MM.1S (cell line): ENCODE measurements at places on chromosomes 12 and 14.

- no peak overlapping the region for H3K4me3 ChIP-seq
- no peak for DNase-seq
- H3K27ac ChIP-seq: no peak overlapping the region
- no peaks in the 10 kb centered on the region for H3K4me1 ChIP-seq
- H3K27me3 ChIP-seq: no peaks in the 10 kb centered on the region
These were observed 13.0 kb upstream of the NR1H4 start for GRCh38 chr12:100460702-100461101.

- 0 out of 2 replicates have a peak, but pooled peaks cover 5% of the 10 kb centered on the region for H3K4me1 ChIP-seq
- H3K27me3 ChIP-seq: no peaks in the 10 kb centered on the region
- no peak overlapping the region for H3K27ac ChIP-seq
- H3K36me3 ChIP-seq: no peaks in the 10 kb centered on the region
- DNase-seq: no peak
- no peak overlapping the region for H3K4me3 ChIP-seq
These were observed 4.6 kb upstream of the POU6F1 start for GRCh38 chr12:51222461-51222860.

DNA sequence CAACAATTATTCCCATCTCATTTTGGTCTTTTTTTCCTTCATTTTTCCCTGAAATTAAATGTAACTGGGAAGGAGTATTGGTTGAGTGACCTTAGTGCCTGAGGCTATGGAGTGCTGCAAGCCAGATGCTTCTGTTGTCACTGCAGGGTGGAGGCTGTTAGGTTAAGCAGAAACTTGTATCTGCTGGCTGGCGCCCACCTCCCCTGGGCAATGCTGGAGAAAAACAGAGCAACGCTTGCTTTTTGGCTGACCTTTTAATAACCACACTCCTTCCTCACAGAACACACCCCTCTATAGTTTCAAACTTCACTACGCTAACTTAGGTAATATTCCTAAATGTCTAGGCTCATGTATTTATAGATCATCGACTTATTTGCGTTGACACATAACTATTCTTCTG lies 583.5 kb upstream of the NOVA1 start:
- no peaks in the 10 kb centered on the region for H3K36me3 ChIP-seq
- no peak overlapping the region for H3K4me3 ChIP-seq
- no peak overlapping the region for H3K27ac ChIP-seq

DNA sequence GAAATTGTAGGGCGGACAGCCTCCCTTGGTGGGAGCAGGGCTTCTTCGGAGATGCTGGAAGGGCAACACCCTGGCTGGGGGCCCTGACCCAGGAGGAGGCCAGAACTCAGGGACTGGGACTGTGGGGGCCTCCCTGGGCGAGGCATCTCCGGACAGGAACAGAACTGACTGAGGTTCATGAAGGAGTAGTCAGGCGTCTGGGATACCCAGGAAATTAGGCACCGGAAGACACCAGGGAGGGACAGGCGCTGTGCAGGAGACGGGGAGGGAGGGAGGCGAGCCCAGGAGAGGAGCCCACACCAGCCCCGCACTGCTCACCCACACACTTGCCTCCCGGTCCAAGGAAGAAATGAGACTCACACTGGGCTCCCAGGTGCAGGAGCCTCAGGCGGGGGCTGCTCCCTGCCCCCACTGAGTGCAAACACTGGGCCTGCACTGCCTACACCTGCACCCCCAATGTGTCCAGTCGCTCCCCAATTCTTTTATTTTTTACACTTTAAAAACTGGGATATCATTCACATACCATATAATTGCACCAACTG lies 262.6 kb upstream of the SFSWAP start:
- no peak for DNase-seq
- no peak overlapping the region for H3K27ac ChIP-seq
- H3K27me3 ChIP-seq: 0 out of 2 replicates have a peak, but pooled peaks cover 4% of the 10 kb centered on the region
- H3K4me3 ChIP-seq: no peak overlapping the region
- no peaks in the 10 kb centered on the region for H3K4me1 ChIP-seq
- no peaks in the 10 kb centered on the region for H3K36me3 ChIP-seq

DNA sequence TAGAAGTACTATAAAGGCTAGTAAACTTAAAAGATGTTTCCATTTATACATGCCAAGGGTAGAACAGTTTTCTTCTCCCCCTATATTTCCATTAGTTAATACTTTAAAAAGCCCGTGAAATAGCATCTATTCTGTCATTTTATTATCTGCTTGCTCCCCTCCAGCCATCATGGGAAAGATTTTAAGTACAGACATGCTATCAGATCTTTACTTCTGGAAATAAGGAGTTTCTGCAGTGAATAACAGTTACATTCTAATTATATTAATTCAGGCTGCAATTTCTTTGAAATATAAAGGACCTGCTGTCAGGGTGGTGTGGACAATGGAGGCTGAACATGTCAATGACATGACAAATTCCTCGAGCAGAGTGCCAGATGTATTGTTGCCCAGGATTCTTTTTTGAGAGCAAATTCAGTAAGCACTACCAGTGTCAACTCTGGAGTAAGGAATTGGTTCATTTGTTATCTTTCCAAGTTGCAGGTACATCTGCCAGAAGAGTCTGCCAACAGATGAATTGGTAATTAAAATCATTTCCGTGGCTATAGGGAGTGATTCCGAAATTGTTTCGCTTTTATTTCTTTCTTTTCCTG lies 151.3 kb downstream of the BTG1 start:
- no peaks in the 10 kb centered on the region for H3K27me3 ChIP-seq
- no peaks in the 10 kb centered on the region for H3K4me1 ChIP-seq
- DNase-seq: no peak
- H3K27ac ChIP-seq: no peak overlapping the region

GRCh38 chr12:113842699-113843098 lies 123.4 kb downstream of the RBM19 start:
- H3K27ac ChIP-seq: no peak overlapping the region
- no peaks in the 10 kb centered on the region for H3K36me3 ChIP-seq
- no peaks in the 10 kb centered on the region for H3K27me3 ChIP-seq
- no peak overlapping the region for H3K4me3 ChIP-seq
- H3K4me1 ChIP-seq: no peaks in the 10 kb centered on the region

GRCh38 chr12:119202544-119202943 lies 23.8 kb downstream of the HSPB8 start:
- no peaks in the 10 kb centered on the region for H3K27me3 ChIP-seq
- no peak overlapping the region for H3K4me3 ChIP-seq
- no peak for DNase-seq

GRCh38 chr12:92188517-92189188 lies 43.0 kb upstream of the BTG1 start:
- no peaks in the 10 kb centered on the region for H3K36me3 ChIP-seq
- no peaks in the 10 kb centered on the region for H3K27me3 ChIP-seq
- no peak for DNase-seq
- H3K27ac ChIP-seq: no peak overlapping the region
